CD4-positive, alpha-beta T cell treated with Interleukin-6 for 4 hours (primary cell): ENCODE measurements at places on chromosomes 6 and 20.

DNA sequence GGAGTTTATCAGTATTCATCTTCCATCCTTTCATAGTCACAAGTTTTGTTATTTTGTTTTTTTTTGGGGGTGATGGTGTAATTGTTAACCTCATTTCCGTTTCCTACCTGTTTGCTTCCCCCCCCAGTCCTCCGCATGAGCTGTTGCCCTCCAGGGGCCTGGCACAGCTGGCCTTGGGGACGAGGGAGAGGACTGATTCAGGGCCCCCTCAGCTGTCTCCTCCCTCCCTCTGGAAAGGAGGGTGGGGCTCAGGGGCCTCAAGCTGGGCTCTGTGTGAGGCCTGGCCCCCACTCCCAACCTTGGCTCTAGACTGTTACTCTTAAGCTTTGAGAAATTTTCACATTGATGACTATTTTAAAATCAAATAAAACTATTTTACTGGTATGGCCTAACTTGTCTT, 4.0 kb downstream of the LRRC73 start:
- no peak for DNase-seq

- no peak for DNase-seq
Measured at GRCh38 chr20:45061244-45061643, 39.7 kb downstream of the KCNS1 start.

- DNase-seq = no peak
Measured at GRCh38 chr6:4774296-4774695, 1.9 kb upstream of the CDYL start.

GRCh38 chr6:281469-282103, 10.7 kb upstream of the DUSP22 start:
- DNase-seq = no peak

GRCh38 chr6:125251516-125252220, 50.1 kb downstream of the HDDC2 start:
- no peak for DNase-seq
